ELR (cell line): ENCODE measurements at places on chromosomes 7 and 10.

- DNase-seq: no peak
Measured at GRCh38 chr10:124109261-124109660, 15.9 kb upstream of the CHST15 start.

- peak; percentile 48 for DNase-seq
Measured at GRCh38 chr10:5890452-5890915, 441 bp downstream of the FBH1 start.

DNA sequence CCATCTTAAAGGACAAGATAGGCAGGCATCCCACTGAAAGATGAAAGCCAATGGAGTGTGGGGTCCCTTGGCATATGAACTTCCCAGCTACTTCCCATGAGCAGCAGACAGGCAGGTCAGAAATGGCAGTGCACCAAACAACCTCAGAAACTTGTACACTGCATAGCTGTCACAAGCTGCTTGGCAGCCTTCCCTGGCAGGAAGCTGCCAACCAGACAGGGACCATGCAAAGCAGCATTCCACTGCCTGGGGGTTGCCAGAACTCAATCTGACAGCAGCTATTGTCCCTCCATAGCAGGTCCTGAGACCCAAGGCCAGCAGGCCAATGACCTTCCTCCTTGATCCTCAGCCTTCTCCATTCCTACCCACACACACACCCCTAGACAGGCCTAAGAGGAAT lies 139.5 kb downstream of the PLCE1 start:
- no peak for DNase-seq

DNA sequence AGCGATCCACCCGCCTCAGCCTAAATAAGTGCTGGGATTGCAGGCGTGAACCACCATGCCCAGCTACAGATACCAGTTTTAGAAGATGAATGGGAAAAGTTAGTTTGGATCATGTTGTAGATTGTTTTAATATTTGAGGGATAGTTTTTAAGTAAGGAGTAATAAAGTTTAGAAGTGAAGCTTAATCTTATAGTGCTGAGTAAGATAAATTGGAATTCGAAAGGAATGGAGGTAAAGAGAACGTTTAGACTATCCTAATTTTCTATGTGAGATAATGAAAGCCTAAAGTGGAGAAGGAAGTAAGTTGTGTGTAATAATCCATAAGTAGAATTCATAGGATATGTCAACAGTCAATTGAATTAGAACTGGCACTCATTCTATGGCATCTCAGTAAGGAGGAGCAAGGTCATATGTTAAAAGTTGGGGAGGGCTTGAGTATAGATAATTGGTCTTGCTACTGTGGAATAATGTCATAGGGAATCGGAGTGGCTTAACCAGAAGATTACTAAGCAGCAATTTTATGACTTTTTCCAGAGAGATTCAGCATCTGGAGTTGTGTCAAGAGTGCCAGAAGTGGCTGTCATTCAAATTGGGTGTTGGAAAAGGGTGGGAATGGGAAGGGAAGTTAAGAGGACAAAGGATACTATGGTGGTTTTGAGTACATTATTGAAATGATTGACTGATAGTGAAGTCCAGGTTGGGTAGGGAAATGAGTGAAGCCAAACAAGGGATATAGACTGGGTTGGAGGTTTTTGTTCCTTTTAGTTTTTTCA lies 12.1 kb downstream of the TAX1BP1 start:
- no peak for DNase-seq

DNA sequence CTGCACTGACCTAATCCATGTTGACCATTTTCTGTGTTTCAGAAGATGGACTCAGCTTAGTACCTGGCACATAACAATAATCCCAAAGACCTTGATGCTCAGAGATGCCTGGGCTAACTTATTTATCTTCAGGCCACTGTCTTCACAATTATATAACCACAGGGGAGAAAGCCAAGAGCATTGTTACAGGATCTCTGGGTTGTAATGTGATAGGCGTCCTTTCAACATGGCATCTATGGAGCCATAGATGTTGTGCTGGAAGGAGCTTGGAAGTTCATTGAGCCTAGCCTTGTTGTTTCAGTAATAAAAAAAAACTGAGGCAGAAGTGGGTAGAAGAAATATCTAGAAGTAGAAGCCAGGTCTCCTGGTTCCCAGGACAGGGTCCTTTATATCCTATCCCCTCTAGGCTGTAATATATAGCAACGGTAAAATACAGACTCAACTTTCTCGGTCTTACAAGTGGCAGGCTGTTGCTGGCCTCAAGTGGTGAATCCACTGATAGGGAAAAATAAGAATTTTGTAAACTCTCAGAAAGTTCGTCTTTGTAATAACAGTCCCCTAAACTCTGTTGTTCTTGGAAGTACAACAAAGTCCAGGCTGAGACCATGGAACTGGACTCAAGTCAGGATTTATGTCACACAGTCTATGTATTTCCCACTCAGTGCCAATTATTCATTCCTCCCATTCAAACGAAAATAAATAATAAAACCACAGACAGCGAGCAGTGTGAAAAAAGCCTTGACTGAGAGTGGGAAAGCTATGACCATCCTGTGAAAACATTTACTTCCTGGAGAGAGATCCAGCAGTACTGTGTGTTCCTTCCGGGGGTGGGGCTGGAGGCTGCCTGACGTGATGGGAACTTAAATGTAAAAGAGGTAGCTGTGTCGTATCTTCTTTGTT lies 277.6 kb downstream of the REEP3 start:
- peak; percentile 77 for DNase-seq

- DNase-seq: no peak
Measured at GRCh38 chr10:44416936-44417335, 32.0 kb upstream of the CXCL12 start.

GRCh38 chr10:69057951-69058297 lies 30.0 kb upstream of the SRGN start:
- DNase-seq: peak; percentile 93

DNA sequence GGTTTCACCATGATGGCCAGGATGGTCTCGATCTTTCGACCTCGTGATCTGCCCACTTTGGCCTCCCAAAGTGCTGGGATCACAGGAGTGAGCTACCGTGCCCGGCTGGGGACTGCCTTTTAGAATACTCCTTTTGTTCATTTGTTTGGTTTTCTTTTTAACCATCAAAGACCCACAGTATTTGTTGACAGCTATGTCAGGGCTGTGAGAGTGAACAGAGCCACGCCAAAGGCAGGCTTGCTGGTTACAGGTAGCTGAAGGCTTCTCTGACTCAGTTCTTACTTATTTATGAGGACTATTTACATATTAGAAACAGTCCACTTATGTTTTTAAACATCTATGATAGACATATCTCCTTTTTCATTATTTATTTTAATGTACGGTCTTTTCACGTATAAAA lies 544.5 kb downstream of the CALN1 start:
- no peak for DNase-seq
